ENCODE measurements at places on chromosomes 3 and 15.

DNA sequence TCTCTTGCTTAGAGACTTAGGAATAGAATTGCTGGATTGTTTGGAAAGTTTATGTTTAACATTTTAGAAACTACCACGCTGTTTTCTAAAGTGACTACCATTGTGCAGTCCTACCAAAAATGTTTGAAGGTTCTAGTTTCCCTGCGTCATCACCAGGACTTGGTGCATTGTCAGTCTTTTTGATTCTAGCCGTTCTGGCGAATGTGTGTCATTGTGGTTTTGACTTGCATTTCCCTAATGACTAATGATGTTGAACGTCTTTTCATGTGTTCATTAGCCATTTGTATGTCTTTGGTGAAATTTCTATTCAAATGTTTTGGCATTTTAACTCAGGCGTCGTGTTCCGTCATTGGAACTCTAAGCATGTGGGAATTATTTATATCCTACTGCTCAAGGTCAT is 58.0 kb downstream of the CHD2 start:
- DNase-seq, result no peak

DNA sequence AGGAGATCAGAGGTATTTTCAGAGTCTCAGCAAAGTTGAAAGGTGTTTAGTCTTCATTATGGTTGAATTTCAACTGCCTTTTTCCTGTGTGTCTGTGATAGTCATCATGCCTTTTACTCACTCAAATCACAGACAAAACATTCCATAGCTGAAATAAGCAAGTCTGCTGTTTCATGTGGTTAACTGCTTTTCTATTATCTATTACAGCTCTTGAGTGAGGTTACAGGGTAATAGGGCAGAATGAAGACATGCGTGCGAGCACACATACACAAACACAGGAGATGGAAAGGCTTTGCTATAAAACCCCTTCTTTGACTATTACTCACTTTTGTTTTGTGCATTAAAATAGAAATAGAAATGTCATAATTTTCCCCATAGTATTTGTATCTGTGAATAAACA is 192.6 kb upstream of the RARB start:
- DNase-seq, result no peak

DNA sequence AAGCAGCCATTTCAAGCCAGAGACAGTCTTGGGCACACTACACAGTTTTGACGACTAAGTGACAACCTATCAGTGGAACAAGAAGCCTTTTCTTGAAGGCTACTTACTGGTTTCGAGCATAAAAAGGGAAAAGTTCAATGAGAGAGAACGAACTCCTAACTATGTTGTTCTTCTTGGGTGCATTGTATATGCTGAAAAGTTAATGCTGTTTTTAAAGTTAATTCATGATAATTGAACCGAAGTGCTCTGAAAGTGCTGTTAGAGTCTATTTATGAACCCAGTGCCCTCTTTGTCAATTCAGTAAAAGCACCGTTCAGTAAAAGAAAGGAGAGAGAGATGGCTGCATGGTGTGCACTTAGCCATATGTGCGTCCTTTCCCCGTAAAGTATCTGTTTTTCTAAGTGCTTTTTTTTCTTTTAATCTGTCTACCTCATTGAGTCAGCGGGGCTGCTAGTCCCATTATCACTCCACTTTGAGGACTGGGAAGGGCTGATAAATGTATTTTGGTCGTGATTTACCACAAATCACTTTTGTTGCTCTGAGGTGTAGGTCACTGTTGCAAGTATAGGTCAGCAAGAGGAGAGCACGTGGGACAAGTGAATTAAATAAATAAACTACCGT is 380.7 kb upstream of the GOLIM4 start:
- DNase-seq, result no peak

GRCh38 chr15:40333922-40334492 is 6.7 kb downstream of the CCDC9B start:
- DNase-seq, result no peak

- DNase-seq, result no peak
Measured at GRCh38 chr3:24601066-24601939, 106.7 kb upstream of the THRB start.

GRCh38 chr3:42020684-42021307 is 58.9 kb upstream of the ULK4 start:
- DNase-seq, result no peak

DNA sequence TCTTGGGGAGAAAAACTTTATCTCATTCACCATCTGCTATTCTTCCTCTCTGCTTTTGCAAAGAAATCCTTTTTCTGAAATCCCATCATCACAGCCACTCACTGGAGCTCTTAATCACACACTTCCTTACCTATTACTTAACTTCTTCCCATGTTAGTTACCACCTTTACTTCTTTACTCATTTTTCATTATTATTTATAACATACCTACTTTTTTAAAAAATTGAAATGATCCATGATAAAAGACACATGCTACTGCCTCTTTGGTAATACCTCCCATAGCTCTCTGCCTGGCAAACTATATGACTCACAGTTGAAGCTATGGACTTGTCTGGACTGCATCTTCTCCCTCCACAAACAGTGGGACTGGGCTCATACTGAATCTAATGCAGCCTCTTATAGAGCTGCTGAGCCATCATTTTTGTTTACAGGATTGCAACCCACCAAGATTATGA is 150.3 kb downstream of the TNIK start:
- no peak for DNase-seq

DNA sequence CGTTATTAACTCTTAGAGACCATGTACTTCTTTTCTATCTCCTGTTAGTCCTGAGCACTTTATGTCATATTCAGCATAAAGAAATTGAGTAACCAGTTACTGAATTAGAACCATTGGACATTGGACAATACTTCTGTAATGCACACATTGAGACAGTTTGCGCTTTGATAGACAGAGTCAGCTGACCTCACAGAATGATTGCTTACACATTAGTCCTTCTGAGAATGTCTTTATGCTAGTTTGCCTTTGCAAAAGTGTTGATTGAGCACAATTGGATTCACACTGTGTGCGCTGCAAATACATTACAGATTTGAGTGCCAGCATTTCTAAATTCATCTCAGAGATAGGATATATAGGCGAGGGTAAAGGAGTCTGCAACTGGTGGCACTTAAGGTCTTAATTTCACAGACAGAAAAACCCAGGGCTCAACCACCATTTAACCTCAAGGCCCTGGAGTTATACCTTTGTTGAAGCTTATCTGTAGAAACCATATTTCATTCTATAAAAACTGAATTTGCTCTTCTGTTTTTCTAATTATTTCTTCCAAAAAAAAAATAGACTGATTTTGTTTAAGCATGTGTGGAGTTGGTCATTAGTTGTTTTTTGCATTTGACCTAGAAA is 3.8 kb downstream of the SERPINI1 start:
- DNase-seq, result no peak

- no peak for DNase-seq
Measured at GRCh38 chr3:59514865-59515482, 465.1 kb upstream of the CFAP20DC start.

DNA sequence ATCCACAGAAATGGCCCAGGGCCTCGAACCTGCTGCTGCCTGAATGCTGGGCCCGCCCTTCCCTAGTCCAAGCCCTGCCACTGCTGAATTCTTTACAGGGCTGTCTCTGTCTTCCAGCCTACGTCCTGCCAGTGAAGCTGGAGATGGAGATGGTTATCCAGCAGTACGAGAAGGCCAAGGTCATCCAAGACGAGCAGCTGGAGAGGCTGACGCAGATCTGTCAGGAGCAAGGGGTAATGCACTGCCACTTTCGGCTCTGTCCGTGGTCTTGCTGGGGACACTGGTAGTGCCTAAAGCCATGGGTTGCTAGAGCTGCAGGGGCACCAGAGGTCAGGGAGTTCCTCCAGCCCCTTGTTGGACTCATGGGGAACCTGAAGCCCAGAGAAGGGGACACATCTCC is 115.7 kb downstream of the TMEM266 start:
- no peak for DNase-seq

GRCh38 chr15:42032376-42033213 is 11.8 kb upstream of the PLA2G4E start:
- no peak for DNase-seq

DNA sequence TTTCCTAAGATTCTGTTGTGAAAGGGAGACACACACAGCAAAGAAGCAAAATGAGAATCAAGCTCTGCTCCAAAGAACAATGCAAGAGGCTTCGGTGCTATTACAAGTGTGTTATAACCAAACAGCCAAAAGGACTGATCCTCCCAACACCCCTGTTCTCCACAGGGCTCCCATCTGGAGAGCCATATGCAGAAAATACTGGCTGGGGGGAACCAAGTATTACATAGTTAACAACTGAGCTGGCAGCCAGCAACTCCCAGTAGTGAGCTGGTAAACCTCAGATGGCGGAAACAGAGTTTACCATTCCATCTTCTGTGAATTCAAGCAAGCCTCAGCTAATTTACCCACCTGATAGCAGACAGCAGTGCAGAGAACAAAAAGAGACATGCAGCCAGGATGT is 156.4 kb downstream of the NTRK3 start:
- no peak for DNase-seq

DNA sequence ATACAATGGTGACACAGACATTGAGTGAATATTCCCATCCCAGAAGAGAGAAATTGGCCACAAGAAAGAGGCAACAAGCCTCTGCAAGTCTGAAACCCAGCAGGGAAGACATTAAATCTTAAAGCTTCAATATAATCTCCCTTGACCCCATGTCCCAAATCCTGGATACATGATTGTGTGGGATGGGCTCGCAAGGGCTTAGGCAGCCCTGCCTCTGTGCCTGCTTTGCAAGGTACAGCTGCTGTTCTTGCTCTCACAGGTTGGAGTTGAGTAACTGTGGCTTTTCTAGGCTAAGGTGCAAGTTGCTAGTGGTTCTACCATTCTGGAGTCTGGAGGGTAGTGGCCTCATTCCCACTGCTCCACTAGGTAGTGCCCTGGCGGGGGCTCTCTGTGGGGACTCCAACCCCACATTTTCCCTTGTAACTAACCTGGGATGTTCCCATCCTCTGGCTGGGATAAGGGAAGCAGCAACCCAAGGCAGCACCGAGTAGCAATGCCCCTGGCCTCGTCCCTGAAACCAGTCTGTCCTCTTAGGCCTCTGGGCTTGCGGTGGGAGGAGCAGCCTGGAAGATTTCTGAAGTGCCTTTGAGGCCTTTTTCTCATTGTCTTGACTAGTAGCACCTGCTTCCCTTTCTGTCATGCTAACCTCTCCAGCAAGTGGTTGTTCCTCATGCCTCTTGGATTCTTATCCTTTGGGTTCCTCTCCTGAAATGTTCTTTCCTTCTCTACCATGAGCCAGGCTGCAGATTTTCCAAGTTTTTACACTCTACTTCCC is 90.0 kb downstream of the FAM174B start:
- no peak for DNase-seq

GRCh38 chr3:112650482-112650881 is 9.5 kb upstream of the CCDC80 start:
- no peak for DNase-seq

- DNase-seq, result no peak
Measured at GRCh38 chr3:196321162-196321561, 3.1 kb upstream of the DYNLT2B start.

DNA sequence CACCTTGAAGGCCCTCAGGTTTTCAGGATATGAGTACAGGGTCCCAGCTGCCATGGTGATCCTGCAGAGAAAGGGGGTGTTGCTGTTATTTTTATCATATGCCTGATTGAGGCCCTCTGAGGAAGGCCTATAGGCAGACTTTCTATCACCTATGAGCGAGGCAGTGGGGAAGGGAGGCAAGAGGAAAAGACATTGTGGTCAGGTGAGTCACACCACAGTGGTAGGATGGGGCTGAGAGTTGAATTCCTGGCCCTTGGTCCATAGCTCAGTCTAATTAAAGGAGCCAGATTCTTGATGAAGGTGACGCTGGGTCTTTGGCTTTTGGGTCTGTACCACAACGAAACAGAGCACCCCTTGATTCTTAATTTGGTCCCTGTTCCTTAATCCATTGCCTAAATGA is 72.7 kb downstream of the ZNF621 start:
- no peak for DNase-seq

DNA sequence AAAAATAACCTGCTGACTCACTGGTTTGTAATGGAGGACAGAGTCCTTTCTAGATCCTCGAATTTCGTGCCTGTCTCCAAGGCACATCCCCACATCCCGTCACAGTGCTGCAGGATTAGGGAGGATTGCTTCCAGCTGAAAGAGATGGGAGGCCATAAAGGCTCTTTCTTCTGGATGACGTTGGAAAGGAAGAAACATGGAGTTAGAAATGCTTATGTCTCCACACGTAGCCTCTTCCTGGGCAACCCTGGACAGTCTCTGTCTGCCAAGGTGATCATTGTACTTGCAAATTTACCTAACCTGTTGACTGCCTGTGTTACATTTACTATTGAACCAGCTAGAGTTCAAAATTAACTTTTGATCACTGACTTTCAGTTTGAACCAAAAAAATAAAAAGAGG is 27.6 kb upstream of the VILL start:
- no peak for DNase-seq

DNA sequence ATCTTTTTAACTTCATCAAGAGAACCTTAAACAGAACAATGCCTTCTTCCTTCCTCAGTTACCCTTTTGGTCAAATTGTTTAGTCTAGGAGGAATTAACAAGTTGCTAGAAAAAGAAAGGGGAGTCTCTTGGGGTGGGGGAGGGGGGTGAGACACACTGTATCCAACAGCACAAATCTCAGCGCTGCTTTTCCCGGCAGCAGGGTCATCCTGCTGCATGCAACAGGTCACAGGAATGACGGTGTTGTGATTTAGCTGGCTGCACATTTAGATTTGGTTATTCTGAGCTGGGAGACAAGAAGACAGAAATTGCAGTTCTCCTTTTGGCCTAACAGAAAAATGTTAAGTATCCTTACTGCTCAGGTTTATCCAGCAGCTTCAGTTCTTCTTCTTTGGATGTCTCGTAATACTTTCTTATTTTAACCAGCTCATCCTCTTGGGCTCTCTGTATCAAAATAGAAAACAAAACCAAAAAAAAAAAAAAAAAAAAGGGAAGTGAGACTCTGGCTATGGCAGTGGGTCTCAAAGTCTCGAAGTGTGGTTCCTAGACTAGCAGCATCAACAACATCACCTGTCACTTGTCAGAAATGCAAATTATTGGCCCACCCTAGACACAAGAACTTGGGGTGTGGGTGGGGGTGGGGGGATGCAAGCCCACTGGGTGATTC is 190.5 kb downstream of the GREM1 start:
- DNase-seq, result no peak

DNA sequence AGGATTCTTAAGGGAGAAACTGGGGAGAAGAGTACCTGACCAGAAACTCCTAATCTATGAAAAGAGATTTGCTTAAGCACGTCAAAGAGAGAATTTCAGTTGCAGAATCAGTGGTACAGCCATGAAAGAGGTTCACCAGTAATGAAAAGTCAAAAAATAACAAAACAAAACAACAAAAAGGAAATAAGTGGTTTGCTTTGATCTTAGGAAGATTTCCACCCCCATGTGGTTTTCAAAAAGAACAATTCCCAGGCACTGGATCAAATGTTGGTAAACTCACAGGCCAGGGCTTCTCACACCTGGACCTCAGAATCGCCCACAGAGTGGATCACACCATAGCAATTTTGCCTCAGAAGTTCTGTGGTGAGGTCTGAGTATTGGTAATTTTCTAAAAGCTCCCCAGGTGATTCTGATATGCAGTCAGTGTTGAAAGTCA is 67.5 kb downstream of the TMEM39A start:
- DNase-seq, result no peak

All from cortex of kidney (tissue), 1 donor.